ENCODE measurements at places on chromosomes 11 and 22.

- DNase-seq = peak; percentile 73
These were observed 77.6 kb upstream of the IGLL5 start for GRCh38 chr22:22810018-22810427.

DNA sequence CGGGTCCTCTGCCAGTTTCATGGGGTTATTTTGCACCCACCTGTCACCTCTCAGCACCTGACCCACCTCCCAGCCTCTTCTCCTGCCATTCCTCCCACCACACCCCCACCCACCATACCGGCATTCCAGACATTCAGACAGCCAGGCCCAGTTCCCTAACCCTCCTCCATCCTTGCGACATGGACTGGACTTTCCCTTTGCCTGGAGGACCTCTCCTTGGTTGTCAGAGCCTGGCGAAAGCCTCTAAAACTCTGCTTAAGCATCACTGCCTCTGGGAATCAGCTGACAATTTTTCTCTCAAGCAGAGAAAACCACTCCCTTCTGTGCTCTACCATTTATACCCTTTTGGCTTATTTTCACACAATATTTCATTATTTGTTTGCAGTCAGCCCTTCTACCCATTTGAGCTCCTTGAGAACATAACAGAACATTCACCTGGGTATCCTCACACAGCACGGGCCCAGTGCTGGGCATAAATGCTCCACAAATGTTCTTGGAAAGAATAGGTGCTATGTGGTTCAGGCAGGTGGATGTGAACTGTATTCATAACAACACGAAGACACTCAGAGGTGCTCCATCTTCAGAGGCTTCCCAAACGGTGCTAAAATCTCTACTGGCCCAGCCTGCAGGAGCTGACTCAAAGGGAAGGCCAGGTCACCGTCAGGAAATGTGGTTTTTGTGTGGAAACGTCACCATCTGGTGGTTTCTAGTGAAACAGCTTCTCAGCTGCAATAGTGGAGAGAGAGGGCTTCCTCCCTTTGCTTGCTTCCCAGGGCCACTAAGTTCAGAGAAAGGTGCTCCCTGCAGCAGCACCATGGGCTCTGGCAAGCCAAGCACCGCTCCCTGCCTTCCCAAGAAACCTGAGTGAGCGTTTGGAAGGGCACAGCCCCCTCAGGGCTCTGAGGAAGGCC lies 10.4 kb downstream of the SPATA19 start:
- DNase-seq = peak; percentile 33

- DNase-seq = no peak
These were observed 373.9 kb upstream of the C11orf87 start for GRCh38 chr11:109048098-109048497.

DNA sequence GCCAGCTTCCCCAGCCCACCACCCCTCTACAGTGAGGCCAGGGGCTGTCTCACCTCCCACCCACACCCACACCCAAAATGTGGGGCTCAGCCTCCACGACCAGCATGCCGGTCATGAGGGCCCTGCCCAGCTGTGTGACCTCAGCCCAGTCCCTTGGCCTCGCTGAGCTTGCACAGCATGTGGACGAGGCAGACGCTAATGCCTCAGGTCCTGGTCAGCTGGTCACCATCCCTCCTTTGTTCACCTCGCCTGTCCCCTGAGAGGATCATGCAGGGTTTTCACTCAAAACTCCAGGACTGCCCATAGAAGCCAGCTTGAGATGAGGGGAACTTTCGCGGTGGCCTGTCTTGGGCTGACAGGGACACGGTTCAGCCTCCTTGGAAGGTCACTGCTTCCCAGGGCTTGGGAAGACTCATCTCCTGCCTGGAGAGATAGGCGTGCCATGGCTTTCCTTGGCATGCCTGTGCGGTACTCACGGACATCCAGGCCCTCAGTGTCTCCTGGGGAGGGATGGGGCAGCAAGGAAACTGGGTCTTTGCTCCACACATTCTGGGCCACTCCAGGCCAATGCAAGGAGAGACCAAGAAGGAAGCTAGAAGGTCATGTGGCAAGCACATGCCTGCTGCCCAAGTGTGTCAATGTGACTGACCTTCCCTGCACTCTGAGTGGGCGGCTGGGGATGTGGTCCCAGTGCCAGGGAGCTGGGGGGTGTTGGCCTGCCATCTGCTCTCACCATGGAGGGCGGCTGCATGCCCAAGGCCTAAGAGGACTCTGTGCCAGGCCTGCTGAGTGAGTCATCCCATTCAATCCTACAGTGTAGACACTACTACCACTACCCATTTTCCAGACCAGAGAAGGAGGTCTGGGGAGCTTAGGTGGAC lies 3.2 kb upstream of the RTN4R start:
- no peak for DNase-seq

- DNase-seq = no peak
These were observed 2.4 kb downstream of the CBX6 start for GRCh38 chr22:38869663-38870062.

DNA sequence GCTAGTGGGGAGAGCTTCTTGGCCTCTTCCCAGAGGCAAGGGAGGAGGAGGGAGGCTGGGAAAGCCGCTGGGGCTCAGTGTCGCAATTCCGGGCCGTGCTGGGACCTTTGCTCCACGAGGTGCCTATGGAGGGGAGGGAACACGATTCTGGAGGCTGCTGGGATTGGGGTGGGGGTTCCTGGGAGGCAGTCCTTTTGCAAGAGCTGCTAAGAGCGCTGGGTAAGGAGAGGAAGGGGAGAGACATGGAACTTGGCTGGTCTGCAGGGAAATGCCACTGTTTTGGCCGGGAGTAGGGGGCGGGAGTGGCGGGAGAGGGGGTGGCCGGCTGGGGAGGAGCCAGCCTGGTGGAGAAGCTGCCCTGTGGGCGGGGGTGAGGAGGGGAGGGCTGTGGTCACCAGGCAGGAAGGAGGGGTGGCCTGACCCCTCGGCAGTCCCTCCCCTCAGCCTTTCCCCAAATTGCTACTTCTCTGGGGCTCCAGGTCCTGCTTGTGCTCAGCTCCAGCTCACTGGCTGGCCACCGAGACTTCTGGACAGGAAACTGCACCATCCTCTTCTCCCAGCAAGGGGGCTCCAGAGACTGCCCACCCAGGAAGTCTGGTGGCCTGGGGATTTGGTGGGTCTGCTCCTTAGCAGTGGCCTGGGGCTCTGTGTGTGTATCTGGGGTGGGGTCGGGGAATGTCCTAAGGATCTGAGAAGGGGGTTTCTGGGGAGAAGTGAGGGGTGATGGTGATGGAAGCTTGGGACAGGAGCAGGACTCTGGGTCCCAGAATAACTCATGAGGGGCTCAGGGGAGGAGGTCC lies at the start of gene NR1H3:
Gene NR1H3 (plus strand): TSS at position 480 of the 800 bp plus-strand sequence. CDS start 1,221 bp downstream, outside the sequence.
- DNase-seq = peak; percentile 25

GRCh38 chr22:31218565-31219262 lies 6.6 kb downstream of the LIMK2 start:
- DNase-seq = no peak

DNA sequence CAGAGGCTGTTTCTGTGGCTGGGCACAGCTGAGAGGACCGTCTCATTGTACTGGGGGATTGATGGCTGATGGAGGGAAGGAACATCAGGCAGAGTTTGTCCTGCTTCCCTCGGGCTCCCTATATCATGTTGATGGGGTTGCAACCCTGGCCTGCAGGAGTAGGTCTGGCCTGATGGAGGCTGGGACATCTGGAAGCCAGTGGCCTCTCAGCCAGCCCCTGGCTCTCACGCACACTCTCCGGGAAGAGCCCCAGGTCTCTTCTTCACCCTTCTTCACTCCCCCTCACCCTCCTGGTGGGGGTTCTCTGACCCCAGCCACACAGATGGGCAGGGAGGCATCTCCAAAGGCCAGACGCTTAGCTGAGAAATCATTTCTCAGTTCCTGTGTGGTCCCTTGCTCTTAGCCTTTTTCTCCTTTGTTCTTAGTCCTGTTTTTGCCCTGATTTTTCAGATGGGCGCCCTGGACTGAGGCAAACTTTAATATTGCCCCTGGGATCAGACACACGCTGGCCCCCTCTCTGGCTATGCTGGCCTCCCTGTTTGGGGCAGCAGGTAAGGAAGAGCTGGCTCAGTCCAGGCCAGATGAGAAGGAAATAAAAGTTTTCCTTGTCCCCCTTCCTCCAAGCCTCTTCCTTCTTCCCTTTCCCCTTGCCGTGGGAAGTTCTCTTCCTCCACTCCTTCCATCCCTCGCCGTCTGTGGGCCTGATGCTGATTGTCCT lies 13.9 kb upstream of the ANO1 start:
- no peak for DNase-seq

DNA sequence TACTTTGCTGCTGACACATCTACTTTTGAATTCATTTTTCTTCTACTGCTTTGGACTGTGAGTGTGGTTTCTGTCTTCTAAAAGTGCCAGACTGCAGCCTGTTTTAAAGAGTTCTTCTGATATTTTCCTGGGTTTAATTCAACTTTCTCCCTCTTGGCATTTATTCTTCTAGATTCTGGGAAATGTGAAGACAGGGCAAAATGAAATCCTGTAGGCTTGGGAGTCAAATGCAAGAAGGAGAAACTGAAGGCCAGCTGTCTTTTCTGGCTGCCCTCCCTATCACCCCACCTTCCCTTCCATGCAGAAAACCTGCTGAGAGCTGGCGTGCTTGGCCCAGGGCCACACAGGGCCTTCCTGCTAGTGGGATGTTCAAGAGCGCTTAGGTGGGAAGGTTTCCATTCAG lies 7.6 kb downstream of the ZNF70 start:
- DNase-seq = no peak

GRCh38 chr11:59611570-59612565 lies 3.7 kb downstream of the OSBP start:
- DNase-seq = peak; percentile 80

- peak; percentile 97 for DNase-seq
These were observed 321.1 kb downstream of the MN1 start for GRCh38 chr22:27480487-27480886.

DNA sequence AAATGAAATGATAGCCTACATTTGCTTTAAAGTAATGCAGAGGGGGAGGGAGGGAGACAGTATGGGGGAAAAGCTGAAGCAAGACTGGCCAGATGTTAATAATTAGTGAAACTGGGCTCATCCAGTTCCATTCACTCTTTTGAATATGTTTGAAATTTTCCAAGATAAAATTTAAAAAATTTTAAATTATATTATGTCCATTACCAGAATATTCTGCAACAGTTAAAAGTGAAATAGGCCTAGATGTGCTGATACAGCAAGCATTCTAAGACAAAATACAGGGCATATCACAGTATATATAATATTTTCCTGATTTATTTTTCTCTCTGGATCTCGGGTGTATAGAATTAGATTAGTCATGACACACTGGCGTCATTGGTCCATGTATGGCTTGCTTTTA lies 13.6 kb upstream of the ZNRF3 start:
- DNase-seq = no peak

DNA sequence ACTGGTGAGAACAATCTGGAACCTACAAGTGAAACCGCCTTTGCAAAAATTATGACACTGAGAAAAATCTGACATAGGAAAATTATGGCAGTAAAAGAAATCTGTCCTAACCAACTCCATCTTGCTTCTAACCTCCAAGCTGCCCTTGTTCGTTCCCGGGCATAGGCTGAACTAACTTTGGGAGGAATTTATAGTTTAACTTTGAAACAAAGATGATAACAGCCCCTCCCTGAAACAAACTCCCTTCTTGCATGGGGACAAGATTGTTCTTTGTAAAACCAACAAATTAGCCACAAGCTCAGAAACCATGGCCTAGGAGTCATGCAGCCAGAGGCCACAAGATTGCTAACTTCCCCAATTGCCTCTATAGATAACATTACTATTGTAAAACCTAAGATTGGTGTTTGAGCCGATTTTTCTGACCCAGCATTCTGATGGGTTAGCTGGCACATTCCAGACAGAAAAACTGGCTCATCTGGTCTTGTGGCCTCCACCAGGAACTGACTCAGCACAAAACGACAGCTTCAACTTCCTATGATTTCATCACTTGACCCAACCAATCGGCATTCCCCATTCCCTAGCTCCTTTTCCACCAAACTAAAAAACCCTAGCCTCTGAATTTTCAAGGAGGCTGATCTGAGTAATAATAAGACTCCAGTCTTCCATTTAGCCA lies 3.6 kb upstream of the CCDC81 start:
- DNase-seq = no peak

- no peak for DNase-seq
These were observed 41.6 kb upstream of the UCP3 start for GRCh38 chr11:74050465-74050864.

DNA sequence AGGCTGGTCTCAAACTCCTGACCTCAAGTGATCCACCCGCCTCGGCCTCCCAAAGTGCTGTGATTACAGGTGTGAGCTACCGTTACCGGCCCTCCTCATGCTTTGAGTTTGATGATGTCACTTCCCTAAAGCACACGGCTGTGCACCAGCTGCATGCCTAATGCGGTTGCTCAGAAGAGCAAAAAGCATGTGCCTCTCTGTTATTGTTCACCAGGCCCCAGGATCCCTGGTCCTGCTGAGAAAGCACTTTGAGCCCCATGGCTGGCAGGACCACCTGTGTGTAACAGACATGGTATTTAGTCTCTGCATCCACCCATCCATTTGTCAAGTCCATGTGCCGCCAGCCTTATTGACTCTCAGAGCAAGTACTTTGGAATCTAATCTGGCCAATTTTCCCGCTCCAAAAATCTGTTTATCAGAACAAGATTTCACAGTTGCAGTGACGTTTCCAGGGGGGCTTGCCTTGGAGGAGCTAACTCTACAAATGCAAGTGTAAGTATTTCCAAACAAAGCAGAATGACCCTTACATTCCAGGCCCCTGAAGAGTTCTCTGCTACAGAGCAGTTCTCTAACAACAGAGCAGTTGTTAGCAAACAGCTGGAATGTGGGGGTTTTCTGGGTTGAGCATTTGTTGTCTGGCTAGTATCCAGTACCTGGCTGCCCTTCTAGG lies 89.4 kb downstream of the LDLRAD3 start:
- DNase-seq = peak; percentile 11

GRCh38 chr11:115389790-115390189 lies 114.4 kb downstream of the CADM1 start:
- DNase-seq = no peak

- DNase-seq = no peak
These were observed 4.7 kb upstream of the C11orf96 start for GRCh38 chr11:43937434-43938411.

- DNase-seq = no peak
These were observed 11.0 kb downstream of the OTUB1 start for GRCh38 chr11:63997104-63997700.

GRCh38 chr22:47366026-47366767 lies 603.7 kb downstream of the TBC1D22A start:
- no peak for DNase-seq

GRCh38 chr22:44821741-44822475 lies 69.5 kb downstream of the ARHGAP8 start:
- no peak for DNase-seq

- DNase-seq = no peak
These were observed 6.9 kb downstream of the EHD1 start for GRCh38 chr11:64871492-64871891.

GRCh38 chr22:20952544-20953341 lies 14.3 kb upstream of the AIFM3 start:
- DNase-seq = peak; percentile 64

GRCh38 chr11:75536786-75537641 lies 11.3 kb upstream of the GDPD5 start:
- DNase-seq = no peak

- no peak for DNase-seq
These were observed 94.7 kb upstream of the RAG2 start for GRCh38 chr11:36692704-36693103.

Measured in NCI-H146 (cell line).